BJ (cell line): ENCODE measurements at places on chromosomes 6 and 20. TPM values are rescaled to one million over a fixed set of nuclear protein-coding genes. Genes with fewer than 3 reads are reported as not detected.

- DNase-seq = peak; percentile 94
These were observed 72.4 kb downstream of the FGD2 start for GRCh38 chr6:37077905-37078296.

DNA sequence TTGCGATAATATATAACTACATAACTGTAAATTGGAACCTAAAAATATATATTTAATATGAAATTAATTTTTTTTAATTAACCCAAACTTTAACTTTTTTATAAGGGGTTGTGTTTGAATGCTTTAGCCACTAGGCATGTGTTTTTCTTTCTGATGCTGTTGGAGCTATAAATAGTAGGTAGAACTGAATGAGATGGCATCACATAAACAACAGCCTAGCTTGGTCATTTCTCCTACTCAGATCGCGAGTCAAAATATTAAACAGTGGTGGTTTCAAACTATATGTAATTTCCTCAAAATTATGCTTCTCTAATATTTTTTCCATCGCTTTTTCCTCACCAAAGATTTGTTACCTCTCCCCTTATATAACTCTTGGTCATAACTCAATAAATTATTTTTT, 243.2 kb downstream of the ARID1B start:
- no peak for DNase-seq

DNA sequence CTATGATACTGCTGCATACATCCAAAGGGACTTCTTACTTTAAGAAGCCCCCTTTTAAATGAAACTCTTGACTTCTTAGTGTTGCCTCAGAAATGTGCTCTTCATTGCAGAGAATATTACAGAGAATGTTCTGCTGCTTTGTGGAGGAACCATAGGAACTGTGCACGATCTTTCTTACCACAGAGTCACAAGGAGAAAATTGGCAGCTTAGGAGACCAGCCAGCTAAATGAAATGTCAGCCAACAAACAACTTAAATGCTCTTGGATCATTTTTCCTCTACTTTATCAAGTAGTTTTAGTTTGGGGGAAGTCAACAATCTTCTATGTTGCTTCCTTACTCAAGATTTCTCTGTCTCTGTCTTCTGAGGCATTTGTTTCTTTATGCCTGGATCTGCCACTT, 125.9 kb upstream of the MLIP start:
- DNase-seq = no peak

DNA sequence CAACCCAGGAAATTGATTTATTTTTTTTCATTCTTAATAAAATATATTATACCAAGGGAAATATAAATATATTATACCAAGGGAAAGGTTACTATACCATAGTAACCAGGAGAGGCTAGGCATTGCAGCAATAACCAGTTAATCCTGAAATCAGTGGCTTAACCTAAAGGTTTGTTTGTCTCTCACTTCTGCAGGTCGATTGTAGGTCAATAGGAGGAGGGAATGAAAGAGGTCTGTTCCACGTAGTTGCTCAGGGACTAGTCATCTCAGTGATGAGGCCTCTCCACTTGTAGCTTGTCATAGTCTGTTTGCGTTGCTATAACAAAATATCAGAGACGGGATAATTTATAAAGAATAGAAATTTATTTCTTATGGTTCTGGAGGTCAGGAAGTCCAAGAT, 168.0 kb downstream of the GJA1 start:
- no peak for DNase-seq

DNA sequence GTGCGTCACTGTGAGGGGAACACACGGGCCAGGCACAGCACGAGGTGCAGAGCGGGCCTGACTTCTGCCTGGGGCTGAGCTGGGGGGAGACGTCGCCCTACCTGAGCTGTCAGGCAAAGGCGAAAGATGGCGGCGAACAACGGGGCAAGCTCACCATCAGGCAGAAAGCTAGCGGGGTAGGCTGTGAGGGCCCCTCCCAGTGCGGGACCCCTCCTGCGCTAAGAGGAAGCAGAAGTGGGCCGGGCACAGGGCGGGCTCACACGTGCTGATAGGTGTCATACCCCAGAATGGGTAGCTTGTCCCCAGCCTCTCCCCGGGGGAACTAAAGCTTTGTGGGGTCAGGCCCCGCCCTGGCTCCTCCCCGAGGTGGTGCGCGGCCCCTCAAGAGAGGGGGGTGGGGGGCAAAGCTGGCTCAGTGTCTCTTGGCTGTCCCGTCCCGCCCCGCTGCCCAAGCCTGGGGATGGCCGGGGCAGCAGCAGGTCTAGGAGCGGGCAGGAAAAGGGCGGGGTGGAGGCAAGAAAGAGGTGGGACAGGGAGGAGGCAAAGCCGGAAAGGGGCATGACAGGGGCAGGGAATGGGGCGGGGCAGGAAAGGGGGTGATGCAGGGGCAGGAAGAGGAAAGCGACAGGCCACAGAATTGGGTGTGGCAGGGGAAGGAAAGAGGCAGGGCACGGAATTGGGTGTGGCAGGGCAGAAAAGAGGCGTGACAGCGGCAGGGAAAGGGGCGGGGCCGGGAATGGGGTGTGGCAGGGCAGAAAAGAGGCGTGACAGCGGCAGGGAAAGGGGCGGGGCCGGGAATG, 14.7 kb downstream of the UCKL1 start:
- DNase-seq = no peak

- no peak for DNase-seq
These were observed 107.4 kb downstream of the TFAP2A start for GRCh38 chr6:10307476-10307875.

DNA sequence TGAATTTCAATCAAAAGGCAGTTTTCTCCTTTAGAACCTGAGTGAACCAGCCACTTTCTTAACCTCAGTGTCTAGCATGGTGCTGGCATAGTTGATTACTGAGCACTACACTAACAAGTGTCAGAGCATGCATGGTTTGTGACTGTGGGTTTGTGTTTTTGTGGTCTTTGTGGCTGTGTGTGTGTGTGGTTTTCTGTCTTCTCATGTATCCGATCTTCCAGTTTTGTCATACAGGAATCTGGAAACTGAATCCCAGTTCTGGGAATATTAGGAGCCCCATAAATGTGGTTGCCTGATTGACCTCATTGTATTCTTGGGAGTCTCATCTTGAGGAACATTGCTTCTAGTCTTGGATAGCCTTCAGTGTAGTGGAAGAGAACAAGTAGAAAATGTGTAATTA, 73.7 kb downstream of the ESR1 start:
- DNase-seq = no peak

DNA sequence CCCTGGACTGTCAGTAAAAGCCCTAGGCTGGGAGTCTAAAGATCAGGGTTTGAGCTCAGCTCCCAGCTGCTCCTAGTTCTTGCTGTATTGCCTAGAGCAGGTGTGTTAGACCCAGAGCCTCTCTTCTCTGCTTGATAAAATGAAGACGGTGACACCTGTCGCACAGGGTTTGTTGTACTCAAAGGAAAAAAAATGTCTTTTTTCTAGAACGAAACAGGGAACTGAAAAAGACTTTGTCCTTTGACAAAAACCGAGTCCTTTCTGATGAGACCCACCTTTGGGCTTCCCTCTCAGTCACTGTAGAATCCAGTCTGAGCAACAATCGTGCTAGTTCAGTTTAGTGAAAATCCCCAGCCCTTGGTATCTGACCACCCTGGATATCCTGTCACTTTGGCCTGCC, 102.1 kb upstream of the LAMP5 start:
- no peak for DNase-seq

DNA sequence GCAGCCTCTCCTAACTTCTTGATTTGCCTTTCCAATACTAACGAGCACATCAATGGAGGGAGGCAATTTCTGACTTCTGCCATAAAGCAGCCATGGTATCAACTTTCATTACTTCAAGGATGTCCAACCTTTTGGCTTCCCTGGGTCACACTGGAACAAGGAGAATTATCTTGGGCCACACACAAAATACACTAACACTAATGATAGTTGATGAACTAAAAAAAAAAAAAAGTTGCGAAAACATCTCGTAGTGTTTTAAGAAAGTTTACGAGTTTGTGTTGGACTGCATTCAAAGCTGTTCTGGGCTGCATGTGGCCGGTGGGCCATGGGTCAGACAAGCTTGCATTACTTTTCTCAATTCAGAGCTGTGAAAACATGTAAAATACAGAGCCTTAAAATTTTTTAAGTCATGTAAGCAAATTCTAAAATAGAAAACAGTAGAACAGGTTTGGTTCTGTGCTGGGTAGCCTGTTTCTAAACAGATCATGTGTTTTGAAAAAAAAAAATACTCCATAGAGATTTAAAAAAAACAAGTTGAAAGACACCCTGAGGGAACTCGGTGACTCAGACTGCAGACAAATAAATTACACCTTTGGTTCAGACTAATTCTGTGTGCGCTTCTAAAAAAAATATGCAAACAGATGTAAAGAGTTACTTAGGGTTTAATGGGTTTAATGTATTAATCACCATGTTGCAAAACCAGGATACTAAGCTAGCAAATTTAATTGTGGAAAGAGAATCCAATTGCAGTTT, 43.6 kb upstream of the SLC22A23 start:
- DNase-seq = peak; percentile 75

- no peak for DNase-seq
These were observed 31.1 kb downstream of the PHACTR2 start for GRCh38 chr6:143708889-143709288.

DNA sequence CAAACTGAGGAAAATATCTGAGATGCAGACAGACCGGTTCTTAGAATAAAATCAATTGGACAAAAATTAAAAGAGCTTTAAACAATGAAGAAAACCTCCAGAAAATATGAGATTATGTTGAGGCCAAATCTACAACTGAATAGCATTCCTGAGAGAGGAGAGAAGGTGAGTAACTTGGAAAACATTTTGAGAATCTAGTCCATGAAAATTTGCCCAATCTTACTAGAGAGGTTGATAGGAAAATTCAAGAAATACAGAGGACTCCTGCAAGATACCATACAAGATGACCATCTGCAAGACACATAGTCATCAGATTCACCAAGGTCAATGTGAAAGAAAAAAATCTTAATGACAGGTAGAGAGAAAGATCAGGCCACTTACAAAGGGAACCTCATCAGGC, 437.7 kb upstream of the ADGRB3 start:
- no peak for DNase-seq

DNA sequence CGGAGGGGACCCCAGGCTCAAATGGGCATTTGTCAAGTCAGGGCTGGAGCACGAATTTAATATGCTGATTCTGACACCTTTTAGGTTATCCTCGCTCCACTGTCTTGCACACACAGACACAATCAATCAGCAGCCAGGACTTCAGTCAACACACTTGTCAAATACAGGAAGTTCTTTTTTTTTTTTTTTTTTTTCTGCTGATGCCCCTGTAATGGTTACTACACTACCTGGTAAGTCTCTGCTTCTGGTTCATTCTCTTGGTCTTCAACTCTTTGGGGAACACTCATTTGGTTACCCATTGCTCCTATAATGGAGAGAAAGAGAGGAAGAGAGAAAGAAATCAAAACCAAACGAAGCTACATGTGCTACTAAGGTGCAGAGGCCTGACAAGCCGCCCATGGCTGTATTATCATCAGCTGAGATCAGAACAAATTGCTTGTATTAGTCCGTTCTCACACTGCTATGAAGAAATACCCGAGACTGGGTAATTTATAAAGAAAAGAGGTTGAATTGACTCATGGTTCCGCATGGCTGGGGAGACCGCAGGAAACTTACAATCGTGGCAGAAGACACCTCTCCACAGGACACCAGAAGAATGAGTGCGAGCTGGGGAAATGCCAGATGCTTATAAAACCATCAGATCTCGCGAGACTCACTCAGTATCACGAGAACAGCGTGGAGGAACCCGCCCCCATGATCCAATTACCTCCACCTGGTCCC, 11.8 kb downstream of the BCAS1 start:
- no peak for DNase-seq

- DNase-seq = no peak
These were observed 19.2 kb downstream of the BLTP3A start for GRCh38 chr6:34810936-34811632.

DNA sequence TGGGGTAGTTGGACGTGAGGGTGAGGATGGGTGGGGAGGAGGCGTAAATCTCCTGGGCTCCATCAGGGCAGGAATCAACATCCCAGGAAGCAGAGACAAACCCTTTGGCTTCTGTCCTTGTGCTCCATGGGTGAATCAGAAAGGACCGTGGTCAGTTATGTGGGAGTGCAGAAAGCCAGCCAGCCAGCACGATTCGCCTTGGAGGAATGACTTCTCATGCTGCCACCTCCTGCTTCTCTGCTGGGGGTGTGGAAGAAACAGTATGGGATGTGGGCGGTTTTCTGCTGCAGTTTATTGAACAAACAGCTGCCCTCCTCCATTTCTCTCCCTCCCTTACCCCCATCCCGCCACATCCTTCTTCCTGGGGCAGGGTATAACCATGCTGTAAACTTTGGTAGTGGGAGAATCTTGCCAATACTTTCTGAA, 214.5 kb downstream of the SOX4 start:
- DNase-seq = peak; percentile 29

DNA sequence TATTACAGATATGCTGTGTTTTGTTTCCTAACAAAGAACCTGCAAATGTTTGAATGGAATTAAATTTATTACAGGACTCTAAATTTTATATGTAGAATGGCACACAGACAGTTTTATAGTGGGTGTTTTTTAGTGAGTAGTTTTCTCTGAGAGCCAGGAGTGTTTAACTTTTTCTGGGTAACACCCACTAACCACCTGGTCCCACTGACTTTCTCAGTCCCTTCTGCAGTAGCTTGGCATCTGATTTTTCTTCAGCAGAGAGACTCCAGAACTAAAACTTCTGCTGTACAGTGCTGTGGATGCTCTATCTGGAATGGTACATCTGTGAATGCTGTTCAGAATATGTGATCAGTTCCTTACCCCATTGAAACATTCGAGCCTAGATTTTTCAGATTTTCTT, 6.3 kb downstream of the YWHAB start:
- DNase-seq = no peak

DNA sequence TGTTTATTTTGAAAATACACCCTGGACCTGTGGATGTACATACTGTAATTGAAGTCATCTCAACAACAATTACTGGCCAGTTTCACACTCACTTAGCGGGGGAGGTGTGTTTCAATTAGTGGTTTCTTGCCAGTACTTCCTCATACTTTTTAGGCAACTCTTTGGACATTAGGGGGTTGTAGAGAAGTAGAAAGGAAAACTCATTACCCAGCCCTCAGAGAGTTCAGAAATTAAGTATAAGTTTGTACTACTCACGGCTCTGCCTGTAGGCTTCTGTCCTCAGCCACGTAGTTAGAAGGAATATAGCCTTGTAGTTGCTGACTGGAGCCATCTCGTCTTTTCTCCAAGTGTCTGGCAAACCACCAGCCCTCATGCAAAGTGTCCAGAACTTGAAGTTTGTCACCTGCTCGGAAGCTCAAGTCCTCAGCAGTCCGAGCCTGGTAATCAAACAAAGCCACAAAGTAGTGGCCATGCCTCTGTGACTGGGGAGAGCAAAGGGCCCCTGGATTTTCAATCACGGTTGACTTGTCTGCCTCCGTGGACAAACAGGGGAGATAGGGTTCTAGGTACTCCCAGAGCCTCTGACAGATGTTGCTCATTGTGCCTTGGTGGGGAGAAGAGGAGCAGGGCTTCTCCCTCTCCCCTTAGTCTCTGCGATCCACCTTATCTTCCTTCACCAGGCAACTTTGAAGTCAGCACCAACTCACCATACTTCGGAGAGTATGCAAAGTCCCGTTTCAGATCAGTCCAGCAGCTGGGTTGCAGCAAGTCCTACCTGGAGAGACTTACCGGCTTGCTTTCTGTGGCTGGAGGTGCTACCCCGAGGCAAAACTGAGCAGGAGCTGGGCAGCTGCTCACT, 749 bp downstream of the FRK start:
- no peak for DNase-seq

GRCh38 chr6:24113891-24114290, 12.1 kb upstream of the NRSN1 start:
- DNase-seq = no peak

Gene OPN5
- not detected in 2 replicates for polyA plus RNA-seq

Gene CLDN20
- not detected in 2 replicates for polyA plus RNA-seq

Gene TP53INP2
- polyA plus RNA-seq = 4.6 and 5.1 TPM in 2 replicates

Gene CLVS2
- polyA plus RNA-seq = under 0.01 TPM in 1 of 2 replicates, not detected in the other

Gene MYLIP
- polyA plus RNA-seq = 5.0 and 6.5 TPM in 2 replicates

Gene PTCRA
- not detected in 2 replicates for polyA plus RNA-seq

Gene C6orf15
- not detected in 2 replicates for polyA plus RNA-seq

Gene TRIM38
- polyA plus RNA-seq = 4.7 and 7.7 TPM in 2 replicates

Gene BPIFB2
- not detected in 2 replicates for polyA plus RNA-seq
